ENCODE measurements at places on chromosomes 2 and 18.
A peak's percentile ranks its signal among the peaks of the same experiment; 100 is the strongest.

GRCh38 chr2:138819964-138820363 lies 39.8 kb upstream of the NXPH2 start:
- no peak for DNase-seq

GRCh38 chr2:108813732-108814131 lies 27.2 kb downstream of the CCDC138 start:
- no peak for DNase-seq

GRCh38 chr2:62736899-62737559 lies 31.5 kb downstream of the EHBP1 start:
- DNase-seq: no peak

- no peak for DNase-seq
Observed at GRCh38 chr2:213079756-213080155, 71.7 kb downstream of the IKZF2 start.

DNA sequence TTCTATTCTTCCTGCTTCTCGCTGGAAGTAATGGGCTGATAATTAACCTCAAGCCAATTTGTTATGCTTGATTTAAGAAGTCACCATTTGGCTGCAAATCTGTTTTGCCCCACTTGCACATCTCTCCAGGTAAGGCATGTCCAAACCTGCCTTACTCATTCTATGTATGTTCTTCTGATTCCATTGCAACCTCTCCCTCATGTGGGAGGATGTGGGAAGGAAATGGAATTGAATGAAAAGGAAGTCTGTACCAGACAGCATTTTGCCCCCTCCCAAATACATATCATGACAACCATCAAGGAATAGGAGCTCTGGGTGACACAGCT lies 131.7 kb downstream of the NRP2 start:
- no peak for DNase-seq

GRCh38 chr2:44360749-44361329 lies 455 bp downstream of the PREPL start:
- DNase-seq: peak; percentile 40

DNA sequence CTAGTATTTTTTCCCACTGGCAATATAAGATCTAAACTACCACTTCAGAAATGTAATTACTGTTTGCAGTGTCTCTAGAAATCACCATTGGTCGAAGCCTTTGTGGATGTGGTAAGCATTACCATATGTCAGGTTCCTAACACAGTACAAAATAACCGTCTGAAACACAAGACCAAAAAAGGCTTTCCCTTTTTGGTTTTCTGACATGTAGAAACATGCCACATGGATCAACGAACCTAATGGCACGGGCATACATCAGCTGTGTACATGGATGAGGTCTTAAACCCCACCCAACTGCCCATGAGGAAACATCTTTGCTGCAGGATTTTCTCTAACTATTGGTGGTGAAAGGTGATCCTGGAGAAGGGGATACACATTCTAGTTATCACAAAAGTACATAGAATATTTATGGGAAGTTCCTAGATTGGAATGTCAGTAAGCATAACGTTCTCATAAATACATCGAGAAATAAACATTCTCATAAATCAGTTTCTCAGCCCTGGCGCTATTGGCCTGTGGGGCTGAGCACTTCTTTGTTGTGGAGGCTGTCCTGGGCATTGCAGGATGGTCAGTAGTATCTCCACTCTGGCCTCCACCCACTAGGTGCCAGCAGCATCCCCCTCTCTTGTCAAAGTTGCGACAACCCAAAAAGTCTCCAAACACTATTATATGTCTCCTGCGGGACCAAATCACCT lies 9.0 kb downstream of the VIT start:
- DNase-seq: no peak

DNA sequence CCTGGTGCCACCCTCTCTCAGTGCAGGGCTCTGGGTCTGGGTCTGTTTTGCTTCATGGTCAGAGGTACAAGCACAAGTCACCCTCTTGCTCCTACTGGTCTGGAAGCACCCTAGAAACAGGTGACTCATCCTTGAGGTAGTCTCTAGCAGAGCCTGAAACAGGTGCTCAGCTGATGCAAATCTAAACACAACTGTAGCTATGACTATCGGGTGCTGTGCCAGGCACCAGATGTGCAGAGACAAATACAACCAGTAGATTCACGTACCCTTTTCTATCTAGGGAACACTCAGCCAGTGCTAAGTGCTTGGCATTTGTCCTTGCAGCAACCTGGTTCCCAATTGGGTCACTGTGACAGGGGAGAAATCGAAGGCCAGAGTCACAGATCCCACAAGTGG lies 140.9 kb upstream of the MYCN start:
- no peak for DNase-seq

Data from SW 1271 (cell line).